MCF 10A (cell line): ENCODE measurements at places on chromosomes 11 and 22.
A peak's percentile ranks its signal among the peaks of the same experiment; 100 is the strongest.

GRCh38 chr11:35584321-35584720, 33.9 kb upstream of the FJX1 start:
- peak; percentile 52 for DNase-seq

DNA sequence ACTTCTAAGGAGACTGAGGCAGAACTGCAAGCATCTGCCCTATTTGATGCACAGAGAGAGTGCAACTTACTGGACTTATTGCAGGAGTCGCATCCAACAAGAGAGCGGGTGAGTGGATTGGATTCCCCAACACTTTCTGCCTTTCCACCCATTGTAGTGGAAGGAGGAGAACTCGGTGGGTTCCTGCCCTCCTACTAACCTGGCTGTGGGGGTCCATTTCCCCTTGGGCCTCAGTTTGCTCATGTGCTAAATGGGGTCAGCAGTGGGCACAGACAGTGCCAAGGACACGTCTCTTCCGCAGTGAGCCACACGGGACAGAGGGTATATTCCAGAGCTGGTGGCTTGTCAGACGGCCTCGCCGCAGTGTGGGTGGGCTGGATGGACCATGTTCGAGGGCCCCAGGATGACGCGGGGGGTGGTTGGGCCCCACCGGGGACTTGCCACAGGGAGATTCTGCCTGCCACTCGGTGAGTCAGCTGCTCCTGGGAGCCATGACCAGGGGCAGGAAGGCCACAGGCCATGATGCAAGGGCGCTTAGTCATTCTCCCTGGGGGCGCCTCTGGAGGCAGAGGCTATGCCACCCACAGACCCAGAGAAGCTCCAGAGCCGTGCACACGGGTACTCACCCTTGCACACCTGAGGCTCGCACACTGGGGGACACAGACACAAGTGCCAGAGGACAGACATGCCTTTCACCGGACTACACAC, 8.2 kb downstream of the ALX4 start:
- DNase-seq = peak; percentile 83

- no peak for DNase-seq
These were observed 173.3 kb downstream of the GRIA4 start for GRCh38 chr11:105783216-105783615.

- DNase-seq = no peak
These were observed 42.0 kb downstream of the MCHR1 start for GRCh38 chr22:40721266-40721665.

GRCh38 chr11:119612814-119613213, 116.2 kb downstream of the NECTIN1 start:
- no peak for DNase-seq

DNA sequence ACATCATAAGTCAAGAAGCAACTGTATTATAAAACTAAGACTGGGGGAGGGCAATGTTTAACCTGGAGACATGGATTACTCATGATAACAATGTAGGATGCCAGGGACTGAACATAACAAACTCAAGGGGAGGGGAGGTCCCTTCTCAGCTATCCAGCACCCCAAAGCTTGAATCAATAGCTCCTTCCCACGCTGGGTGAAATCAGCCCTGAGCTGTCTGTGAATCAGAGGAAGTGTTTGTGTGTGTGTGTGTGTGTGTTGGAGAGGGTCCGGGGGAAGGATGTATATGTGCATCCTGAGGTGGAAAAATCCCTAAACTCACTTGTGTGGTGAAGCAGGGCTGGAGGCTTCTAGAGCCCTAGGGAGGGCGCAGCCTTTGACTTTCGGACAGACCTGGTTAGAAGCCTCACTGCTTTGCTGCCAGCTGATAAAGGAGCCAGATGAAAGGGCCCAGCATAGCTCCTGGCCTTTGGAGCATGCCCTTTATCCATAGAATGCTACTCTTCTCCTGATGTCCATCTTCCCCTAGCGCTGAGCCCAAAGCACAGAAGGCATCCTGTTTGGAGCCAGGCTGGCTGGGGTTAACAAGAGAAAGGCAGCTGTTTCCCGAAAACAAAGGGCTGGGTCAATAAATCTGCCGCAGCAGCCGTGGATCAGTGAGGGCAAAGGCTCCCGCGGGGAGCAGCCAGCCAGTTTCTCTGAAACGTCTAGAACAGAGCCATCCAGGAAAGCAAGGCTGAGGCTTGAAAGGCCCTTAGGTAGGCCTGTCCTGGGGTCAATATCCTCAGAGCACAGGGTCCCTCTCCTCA, 35.8 kb downstream of the TNKS1BP1 start:
- DNase-seq = peak; percentile 47

- no peak for DNase-seq
These were observed 22.1 kb upstream of the IGLL5 start for GRCh38 chr22:22865311-22866072.
